ENCODE measurements at places on chromosomes 4 and X.
A peak's percentile ranks its signal among the peaks of the same experiment; 100 is the strongest.

DNA sequence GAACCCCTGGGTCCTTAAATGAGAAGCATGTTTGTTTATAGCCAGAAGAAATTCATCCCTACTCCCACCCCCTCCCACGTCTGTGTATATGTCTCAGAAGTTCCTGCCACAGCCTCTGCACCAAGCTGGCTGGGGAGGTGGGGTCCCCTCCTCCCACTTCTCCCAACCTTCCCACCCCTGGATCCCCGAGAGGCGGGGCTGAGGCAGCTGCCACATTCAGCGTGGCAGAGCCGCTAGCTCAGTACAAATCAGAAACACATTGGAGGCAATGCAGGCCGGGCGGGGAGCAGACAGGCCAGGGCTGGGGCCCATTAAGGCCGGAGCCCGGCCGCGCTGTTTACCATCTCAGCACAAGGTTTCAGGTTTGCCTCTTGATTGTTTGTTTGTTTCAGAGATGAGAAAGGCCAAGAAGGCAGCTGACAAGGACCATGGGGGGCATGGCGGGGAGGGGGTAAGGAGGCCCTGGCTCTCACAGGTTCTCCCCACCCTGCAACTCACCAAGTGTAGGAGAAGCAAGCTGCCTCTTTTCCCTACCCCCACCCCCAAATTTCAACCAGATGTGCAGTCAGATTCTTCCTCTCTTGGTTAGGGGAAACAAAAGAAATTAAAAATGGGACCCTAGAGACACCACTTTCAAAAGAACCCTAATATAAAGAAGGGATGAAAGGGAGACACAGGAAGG lies 22.3 kb downstream of the PJA1 start:
- no peak for DNase-seq

- DNase-seq, result peak; percentile 63
These were observed 66.8 kb upstream of the TMEM164 start for GRCh38 chrX:109936114-109936513.

- DNase-seq, result no peak
These were observed 28.8 kb upstream of the SCOC start for GRCh38 chr4:140344621-140345020.

DNA sequence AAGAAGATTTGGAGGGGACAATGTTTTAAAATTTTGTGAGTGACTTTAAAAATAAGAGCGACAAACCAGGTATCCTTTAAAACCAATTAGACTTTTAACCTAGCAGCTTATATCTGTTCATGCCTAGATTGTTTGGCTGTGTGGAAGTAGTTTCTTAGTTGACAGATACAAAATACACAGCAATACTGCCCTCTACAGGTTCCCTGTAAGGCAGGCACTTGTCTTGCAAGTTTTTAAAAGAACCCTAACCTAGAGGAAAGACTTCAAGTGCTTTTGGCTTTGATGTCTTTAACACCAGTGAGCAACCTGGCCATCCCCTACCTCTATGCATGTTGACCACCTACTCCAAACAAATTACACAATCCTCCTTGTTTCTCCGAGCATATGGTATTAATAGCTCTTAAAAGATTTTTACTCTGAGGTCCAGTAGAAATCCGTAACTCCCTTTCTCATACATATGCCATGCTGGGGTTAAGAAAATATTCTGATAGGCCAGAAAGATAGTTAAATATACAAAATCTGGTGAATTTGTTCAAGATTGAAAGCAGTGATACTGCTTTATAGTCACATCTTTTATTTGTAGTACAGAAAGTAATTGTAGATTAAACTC lies 273.0 kb downstream of the ARHGAP24 start:
- peak; percentile 93 for DNase-seq

- DNase-seq, result no peak
These were observed 74.4 kb upstream of the ZXDA start for GRCh38 chrX:57984620-57985019.

DNA sequence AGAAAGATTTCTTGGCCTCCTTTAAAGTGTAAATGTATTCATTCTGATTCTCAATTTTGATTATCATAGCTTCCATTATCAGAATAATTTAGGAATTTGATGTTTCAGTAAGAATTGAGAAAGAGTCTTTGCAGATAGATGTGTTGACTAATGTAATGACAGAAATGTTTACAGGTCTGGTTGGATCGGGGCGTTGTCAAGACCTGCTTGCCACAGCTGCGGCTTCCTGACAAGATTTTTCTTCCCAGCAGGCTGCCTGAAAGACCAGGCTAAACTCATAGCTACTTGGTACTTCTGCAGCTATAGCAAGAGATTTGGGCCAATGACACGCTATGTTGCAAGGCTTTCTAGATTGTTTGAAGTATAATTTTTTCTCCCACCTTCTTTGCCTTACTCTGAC lies 91.5 kb upstream of the ANKRD50 start:
- no peak for DNase-seq

DNA sequence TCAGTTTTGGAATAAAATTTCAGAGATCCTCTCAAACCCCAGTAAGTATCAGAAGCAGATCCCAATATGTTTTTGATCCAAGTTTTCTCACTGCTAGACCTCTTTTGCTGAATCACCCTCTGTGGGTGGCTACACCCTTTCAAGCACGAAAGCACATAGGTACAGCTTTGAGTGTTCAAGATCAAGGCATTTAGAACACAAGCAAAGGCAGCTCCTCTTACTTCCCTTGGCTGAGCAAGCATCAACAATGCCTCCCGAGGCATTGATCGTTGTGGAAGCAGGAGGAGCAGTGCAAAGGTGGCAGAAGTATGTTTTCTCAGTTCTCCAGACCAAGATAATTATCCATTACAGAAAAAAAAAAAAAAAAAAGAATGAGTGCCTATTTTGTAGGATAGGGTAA lies 72.0 kb upstream of the TSPAN7 start:
- DNase-seq, result no peak

GRCh38 chrX:130084631-130085237 lies 25.6 kb downstream of the ELF4 start:
- DNase-seq, result no peak

- no peak for DNase-seq
These were observed 60.2 kb upstream of the HS3ST1 start for GRCh38 chr4:11488657-11489452.

DNA sequence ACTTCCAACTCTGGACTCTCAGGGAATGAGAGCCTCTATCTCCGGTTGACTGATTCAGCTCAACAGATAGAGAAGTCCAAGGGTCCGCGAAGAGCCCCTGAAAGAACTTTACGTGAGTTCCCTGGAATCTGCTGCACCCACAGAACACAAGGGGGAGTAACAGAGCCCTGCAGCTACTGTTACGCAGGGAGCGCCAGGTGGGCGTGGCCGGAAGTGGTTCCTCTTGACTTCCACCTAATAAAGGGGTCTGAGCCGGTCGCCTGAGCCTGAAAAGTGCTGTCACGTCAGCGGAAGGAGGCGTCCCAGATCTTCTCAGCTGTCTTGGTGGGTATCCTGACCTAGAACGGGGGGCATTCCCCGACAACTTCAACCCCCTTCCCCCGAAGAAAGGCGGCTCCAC lies at the start of gene MAGEB6:
TSS of gene MAGEB6 (plus strand) at position 237 of the 400 bp plus-strand sequence. CDS start 1,407 bp downstream, outside the sequence.
- DNase-seq, result no peak

GRCh38 chr4:105715692-105716278 lies 7.2 kb downstream of the GSTCD start:
- peak; percentile 68 for DNase-seq

GRCh38 chr4:8728536-8729407 lies 136.2 kb downstream of the CPZ start:
- no peak for DNase-seq

DNA sequence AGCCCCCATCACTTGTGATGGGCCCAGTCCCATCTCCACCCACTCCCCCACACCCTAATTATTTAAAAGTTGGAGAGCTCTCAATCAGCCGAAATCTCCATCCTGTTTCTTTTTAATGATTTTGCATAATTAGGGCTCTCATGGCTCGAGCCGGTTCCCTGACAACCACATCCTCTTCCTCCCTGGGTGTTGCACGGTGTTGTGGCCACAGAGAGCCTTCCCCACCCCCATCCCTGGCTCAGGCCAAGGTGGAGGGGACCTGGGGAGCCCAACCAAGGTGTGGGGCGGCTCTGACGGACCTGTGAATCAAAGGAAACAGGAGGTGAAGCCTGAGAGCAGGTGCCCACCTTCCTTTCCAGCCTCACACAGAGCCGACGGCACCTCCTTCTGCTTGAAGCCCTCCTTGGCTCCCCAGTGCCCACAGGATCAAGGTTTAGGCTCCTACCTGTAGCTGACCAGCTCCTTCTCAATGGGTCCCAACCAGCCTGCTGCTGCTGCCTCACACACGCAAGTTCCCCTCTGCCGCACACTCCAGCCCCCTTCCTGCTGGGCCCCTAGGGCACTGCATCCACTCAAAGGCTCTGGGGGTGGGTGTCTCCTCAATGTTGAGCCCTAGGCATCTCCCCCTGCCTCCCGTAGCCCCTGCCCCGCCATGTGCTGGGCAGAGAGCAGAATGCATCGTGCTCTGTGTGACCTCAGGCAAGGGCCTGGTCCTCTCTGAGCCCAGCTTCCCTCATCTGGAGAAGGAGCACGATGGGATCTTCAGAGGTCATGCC lies 68.7 kb downstream of the WFS1 start:
- no peak for DNase-seq

GRCh38 chr4:47386561-47387235 lies 76.8 kb downstream of the COMMD8 start:
- no peak for DNase-seq

DNA sequence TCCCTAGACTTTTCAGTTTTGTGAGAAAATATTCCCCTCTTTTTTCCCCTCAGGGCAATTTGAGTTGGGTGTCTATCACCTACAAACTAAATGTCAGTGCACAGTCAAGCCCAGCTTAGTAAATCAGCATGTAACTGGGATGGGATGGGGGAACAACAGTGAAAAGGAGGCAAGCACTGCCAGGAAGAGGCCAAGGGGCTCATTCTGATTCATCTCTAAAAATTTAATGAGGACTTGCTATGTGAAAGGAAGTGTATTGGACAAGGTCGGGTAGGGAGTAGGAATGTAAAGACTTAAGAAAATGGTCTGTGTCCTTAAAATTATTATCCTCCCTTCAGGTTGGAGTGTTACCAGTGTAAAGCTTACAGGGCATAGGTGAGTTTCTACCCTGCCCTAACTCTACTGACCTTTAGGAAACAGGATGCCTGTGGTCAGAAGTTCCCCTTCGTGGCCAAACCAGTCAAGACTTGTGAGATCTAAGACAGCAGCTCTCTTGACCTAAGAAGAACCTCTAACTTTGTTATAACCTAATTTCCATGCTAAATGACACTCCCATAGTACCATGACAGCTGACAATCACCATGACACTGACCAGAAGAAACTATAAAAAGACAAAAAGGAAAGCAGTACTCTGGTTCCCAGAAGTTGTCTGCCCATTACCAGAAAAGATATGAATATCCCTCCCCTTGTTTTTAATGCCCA lies 194.4 kb upstream of the LDB2 start:
- DNase-seq, result no peak

GRCh38 chr4:118682928-118683327 lies 2.3 kb upstream of the METTL14 start:
- DNase-seq, result peak; percentile 60

- no peak for DNase-seq
These were observed 620 bp downstream of the ANAPC10 start for GRCh38 chr4:145097331-145097820.

- DNase-seq, result no peak
These were observed 80.4 kb downstream of the WFS1 start for GRCh38 chr4:6349896-6350603.

GRCh38 chr4:75821966-75822365 lies 80.3 kb downstream of the PPEF2 start:
- DNase-seq, result peak; percentile 26

- no peak for DNase-seq
These were observed 125.7 kb upstream of the NKX1-1 start for GRCh38 chr4:1531683-1532548.

GRCh38 chr4:76588274-76588673 lies 153.2 kb downstream of the SHROOM3 start:
- DNase-seq, result no peak

All from cardiac fibroblast (primary cell).